ENCODE measurements at places on chromosomes 6 and 20.
A peak's percentile ranks its signal among the peaks of the same experiment; 100 is the strongest.

DNA sequence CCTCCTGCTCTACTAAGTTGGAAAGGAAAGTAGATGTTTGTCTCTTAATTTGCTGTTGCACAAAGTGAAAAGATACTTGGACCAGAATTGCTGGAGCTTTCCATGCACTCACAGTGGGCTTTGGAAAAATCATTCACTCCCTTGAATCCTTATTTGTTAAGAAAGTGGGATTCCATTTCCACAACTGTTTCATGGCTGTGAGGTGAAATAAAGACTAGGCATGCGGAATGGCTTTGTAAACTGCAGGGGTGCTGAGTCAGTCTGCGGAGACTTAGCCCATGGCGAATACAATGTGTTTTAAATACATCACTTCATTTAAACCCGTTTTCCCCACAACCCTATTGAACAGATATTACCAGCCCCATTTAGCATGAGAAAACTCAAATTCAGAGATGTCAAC is 36.8 kb upstream of the CLDN20 start:
- DNase-seq, result no peak

DNA sequence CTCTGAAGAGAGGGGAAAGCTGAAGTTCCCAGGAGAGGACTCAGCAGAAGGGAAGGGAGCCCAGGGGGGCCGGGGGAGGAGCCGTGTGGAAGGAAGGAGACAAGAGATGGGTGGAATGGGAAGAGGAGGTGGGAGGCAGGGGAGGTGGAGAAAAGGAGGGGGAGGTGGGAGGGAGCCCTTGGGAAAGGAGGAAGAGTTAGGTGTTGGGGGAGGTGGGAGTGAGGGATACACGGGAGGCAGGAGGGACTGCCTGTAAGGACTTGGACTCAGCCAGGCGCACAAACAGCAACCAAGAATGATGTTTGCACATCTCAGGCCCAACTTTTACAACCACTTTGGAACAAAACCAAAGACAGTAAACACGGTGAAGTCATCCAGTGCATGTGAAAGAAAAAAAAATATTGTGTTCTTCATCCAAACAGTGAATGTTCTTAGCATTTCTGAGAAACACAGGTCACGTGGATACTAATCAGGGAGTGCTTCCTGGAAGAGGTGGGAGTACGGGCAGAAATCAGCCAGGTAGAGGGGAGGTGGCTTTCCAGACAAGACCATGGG is 17.4 kb upstream of the LSM14B start:
- DNase-seq, result no peak

DNA sequence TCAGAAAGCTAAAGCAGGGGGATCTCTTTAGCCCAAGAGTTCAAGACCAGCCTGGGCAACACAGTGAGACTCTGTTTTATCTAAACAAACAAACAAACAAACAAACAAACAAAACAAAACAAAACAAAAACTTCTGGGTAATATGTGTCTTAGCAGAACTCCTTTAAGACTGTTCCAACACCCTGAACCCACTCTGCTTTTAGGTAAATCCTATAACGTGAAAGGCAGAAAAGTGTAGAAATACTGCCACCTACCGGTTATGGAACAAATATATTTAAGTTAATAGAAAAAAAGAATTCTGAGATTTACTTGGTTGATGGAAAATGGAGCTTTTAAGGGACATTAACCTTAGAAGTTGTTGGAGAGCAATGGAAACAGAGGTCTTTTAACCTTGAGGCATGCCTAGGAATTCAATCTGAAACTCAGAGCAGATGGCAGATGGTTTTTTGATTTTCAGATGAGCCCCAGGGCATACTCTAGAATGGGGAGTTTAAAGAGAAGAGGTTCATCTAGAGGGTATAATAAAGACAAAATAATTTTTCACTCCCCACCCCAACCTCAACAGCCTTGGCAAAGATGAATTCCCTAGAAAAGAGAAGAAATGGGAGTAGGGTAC is 38.5 kb downstream of the SOD2 start:
- no peak for DNase-seq

- DNase-seq, result no peak
Observed at GRCh38 chr20:25539742-25540672, 45.3 kb downstream of the NINL start.

GRCh38 chr20:47265984-47266383 is 90.5 kb downstream of the ZMYND8 start:
- DNase-seq, result no peak

DNA sequence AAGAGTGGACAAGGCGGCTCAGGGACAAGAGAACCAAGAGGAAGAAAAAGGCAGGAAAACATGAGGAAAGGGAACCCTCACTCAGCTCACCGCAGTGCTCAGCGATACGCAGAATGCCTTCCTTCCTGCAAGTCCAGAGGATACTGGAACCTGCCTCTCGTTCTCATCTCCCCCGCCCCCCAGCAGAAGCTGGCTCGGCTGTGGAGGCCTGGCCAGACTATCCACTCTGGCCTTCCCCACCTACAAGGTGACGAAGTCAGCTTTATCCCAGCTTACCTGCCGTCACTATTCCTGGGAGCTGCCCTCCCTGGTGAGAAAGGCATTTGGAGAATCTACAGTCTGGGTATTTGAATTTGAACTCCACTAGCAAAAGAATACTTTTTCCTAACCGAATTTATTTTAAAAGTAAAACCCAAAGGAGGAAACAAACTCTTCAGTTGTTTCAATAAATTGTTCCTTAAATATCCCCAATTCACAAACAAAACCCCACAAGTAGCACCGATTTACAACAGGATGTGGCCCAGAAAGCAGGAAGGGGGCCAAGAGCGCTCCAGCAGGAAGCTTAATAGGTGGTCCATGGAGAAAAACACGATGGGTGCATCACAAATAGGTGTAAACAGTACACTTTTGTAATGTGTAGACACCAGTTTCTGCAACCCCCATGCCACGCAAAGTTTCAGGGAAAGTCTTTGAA is 2.1 kb upstream of the DIDO1 start:
- DNase-seq, result no peak

GRCh38 chr6:165183071-165183470 is 126.3 kb downstream of the C6orf118 start:
- DNase-seq, result no peak

DNA sequence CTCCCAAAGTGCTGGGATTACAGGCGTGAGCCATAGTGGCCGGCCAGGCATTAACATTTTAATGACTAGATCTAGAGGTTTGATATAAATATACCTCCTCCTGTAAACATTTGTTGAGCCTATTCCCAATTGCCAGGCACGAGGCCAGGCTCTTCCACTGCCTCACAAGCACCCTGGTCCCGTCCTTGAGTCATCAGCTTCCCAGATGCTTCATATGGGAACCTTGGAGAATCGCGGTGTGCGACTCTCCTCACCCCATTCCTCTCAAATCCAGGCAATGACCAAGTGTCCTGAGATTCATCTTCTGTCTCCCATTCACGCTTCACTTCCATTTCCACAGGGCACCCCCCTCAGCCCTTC is 35.9 kb upstream of the PIM1 start:
- DNase-seq, result no peak

DNA sequence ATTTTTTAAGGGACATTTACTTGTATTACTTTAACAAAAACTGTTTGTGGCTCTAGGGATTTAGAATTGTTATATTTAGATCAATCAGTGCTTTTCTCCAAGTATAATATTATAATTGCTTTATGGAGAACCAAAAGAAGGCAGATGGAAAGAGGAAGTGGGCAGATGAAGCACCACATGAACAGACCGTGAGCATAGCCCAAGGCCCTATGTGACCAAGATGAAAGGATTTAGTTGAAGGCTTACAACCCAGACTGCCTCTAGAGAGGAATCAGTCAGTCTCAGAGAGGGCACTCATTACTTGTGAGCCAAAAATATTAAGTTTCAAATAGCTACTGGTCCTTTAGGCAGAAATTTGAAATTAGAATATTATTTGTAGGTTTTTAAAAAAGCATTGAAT is 102.3 kb upstream of the IMPG1 start:
- DNase-seq, result no peak

DNA sequence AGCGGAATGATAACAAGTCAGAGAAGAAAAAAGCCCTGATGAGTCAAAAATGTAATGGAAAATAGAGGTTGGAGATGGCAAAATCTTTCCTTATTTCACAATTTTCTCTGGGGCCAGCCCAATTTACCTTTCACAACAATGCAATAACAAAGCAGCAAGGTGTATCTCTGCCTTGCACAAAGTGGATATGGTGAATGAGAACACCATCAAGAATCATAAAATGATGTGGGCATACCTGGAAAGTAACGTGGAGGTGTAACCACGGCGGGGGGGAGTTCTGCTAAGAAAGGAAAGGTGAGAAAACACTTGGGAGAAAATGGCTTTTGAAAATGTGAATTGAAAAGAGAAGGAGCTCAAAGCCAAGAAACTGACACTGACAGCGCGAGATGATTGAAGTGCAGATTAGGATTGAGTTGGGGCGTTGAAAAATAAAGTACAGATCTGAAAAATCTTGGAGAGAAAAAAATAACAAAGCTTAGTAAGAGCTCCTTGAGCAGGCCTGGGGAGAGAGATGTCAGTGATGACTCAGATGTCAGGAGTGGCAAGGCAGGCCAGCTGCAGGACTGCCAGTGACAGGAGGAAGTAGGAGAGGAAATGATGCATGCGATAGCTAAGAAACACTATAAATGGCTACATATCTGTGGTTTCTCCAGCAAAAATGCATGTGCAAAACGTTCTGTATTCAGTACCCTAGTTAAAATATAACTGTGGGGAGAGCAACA is 26.2 kb downstream of the ARHGAP18 start:
- peak; percentile 31 for DNase-seq

DNA sequence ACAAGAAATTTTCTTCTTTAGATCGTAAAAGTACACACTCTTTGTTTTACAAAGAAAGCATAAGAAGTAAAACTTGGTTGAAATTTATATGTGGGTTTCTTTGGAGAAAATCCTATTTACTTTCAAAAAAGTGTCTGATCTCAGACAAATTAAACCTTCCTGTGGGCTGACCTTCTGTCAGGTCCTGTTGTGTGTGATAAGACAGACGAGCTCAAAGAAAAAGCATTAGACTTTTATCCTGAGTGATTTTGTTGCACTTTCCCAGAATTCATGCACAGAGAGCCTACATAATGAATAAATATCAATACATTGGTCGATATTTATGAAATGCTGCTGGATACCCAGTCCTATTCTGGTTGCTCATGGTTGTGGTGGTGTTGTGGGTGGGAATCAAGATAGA is 302.1 kb upstream of the SYNCRIP start:
- DNase-seq, result no peak

- DNase-seq, result no peak
Observed at GRCh38 chr6:2222275-2222842, 23.0 kb downstream of the GMDS start.

DNA sequence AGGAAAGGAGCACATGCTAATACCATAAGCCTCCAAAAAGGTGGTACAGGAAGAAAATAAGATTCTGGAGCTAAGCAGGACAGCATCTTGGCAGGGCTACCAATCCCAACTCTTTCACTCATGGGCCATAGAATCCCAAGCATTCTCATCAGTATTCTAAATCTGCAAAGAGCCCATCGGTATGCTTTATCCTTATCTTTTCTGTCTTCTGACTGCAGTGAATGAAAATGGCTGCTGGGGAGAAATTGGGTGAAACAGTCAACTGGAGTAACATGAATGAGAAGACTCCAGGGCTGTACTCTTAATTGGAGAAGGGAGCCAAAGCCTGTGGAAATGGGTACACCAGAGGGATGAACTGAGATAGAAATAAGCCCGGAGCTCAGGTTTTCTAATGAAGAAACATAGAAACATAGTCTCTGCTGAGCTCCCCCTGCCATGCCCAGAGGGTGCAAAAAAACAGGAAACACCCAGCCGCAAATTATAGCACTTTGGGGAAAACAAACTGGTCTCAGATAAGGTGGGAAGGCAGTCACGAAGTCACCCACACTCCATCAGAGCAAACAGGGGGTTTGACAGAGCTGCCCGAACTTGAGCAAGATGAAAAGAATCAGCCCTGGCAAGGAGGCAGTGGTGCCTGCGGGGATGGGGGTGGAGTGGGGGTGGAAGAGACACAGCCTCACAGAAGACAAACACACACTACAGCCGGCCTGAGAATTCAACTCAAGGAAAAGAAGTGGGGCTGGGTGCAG is 35.4 kb upstream of the E2F3 start:
- no peak for DNase-seq

DNA sequence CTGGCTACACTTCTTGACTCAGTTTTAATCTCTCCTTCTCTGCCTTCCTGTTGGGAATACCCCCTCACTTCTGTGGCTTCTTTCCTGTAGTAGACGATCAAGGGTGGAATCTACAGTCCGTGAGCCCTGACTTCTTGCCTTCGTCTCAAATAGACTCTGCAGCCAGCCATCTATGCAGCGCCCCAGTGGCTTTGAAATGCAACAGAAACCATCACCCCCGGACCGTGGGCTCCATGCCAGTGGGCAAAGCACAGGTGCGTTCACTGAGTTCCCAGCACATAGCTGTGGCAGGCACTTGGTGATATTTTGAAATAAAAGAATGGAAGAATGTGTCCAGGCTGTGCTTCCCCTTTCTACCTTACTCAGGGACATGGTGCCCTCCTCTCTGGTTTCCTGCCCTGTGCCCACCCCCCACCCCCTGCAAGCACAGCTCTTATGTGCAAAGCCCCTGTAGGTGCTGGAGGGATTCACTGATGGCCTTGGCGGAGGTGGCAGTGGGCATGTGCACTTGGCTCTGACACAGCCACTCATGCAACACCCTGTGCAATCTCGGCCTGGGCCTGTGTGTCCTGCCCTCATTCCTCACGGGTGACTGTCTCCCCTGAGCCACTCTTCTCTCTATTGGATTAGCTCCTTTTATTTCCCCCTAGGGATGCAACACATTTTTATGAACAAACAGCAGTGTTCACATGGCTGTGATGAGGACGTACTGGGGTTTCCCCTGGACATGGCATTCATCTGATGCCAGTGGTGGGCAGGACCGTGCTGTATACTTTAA is 5.5 kb upstream of the CDSN start:
- no peak for DNase-seq

GRCh38 chr6:156779206-156780094 is 2.3 kb downstream of the ARID1B start:
- peak; percentile 31 for DNase-seq

DNA sequence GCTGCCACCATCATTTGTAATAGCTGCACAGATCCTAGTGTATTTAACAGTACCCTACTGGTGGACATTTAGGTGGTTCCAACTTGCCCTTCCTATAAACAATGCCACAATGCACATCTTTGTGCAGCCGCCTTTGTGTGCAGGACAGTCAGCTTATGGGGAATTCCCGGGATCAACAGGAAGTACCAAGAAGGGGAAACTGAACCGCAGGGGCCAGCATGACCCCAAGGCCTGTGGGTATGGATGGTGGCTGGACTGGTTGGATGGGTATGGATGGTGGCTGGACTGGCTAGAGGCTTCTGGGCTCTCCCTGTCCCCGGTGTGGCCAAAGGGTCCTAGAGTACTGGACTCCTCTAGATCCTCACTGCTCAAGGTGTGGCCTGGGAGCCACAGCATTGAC is 46.7 kb downstream of the CEBPB start:
- DNase-seq, result no peak

DNA sequence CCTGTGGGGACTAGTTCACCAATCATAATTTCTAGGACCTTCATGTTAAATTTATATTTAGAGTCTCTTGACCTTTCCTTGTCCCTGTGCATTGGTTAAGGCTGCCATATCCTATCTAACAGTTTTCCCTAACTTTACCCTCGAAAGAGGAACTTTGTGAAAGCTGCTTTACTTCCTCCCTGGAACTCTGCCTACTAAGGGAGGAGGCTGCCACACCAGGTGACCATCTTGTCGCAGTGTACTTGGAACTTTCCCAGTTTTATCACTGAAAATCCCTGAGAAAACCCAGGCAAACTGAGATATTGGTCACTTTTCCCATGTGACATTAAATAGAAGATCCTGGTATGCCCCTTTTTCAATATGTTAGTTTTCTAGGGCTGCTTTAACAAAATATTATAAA is 317.6 kb upstream of the TSHZ2 start:
- DNase-seq, result no peak

- DNase-seq, result no peak
Observed at GRCh38 chr6:165573671-165574070, 89.4 kb downstream of the PDE10A start.

All from activated CD8-positive, alpha-beta memory T cell treated with anti-CD3 and anti-CD28 coated beads for 4 hours (primary cell).